Hippocampal formation (tissue), 2 donors: ENCODE measurements at places on chromosomes 1 and 21.

GRCh38 chr1:226486161-226486560 lies 62.4 kb upstream of the STUM start:
- no peak for DNase-seq

DNA sequence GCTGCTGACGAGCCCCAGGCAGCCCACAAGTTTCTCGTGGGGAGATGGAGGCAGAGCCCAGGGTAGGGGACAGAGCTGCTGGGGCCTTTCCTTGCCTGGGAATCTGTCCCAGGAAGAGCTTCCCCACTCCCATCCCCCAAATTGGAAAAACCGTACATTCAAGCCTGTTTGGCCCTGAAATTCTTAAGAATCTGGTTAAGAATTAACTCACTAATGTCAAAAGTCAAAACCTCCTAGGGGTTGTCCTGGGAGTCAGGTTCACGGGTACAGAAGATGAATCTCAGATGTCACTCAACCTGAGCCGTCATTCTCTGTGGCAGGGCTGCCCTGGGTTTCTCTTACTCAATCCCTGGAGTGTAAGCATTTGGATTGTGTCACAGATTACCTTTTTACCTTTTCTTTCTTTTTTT lies 8.4 kb downstream of the C1orf115 start:
- no peak for DNase-seq

GRCh38 chr21:46207006-46207919 lies 21.3 kb downstream of the LSS start:
- no peak for DNase-seq

- DNase-seq: no peak
These were observed 42.4 kb downstream of the ENAH start for GRCh38 chr1:225610539-225610938.

DNA sequence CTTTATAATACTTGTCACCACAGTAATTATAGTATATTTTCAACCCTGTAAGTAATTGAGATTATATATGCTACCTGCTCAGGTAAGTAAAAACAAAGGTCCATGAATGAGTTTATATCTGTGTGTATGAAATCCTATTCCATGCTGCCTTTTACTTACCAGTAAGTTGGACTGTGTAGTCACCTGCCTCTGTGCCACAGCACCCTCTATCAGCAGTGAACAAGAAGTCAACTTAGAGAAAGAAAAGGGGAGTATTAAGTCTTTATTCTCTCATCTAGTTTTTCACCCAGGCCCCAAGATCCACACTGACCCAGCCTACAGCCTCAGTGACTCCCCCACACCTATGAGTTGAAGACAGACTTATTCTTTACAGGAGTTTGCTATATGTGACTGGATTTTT lies 36.9 kb upstream of the IFI16 start:
- DNase-seq: no peak

DNA sequence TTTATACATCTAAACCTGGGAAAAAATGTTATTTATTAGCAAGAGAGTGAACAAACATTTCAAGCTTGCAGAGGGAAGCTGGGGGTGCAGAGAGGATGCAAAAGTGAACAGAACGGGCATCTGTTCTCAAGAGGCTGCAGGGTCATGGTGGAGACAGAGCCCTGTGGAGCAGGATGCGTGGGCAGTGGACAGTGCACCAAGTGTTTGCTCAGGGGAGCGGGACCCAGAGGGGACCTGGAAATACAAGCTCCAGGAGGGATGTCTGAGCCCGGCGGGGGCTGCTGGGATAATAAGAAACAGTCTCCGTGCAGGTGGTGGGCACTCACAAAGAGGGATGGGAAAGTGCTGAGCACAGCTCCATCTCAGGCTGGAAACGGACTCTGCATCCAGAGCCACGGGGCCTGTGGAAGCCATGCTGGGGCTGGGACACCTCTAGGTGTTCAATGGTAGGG lies 105.3 kb upstream of the SLC45A1 start:
- DNase-seq: no peak

GRCh38 chr1:225977937-225978748 lies 21.0 kb downstream of the SDE2 start:
- DNase-seq: no peak

GRCh38 chr1:57530206-57530910 lies 106.5 kb upstream of the DAB1 start:
- DNase-seq: no peak

DNA sequence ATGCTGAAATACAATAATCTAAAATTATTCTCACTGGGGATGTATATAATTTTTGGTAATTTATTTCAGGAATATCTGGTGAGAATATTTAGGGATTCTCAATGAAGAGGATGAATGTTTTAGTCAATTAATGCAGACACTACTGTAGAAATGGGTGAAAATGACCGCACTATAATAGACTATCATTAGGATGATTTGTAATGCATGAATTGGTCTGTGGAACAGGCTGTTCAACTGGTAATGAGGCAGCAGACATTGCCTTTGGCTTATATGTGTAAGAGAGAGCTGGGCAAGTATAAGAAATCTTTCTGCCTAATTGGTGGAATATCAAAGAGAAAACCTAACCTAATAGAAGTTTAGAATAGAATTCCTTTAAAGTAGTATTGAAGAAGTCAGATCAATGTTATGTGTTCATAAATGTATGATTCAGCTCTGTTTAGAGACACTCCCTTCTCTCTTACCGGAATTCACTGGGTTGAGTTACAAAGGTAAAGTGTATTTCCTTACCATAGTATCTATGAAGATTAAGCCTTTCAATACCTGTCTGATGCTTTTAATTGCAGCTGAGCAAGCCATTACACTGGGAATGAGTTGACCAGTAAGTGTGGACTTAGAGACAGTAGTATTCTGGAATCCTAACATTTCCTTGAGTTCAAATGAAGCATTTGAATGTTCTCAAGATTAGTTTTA lies 274.5 kb downstream of the S1PR1 start:
- no peak for DNase-seq

DNA sequence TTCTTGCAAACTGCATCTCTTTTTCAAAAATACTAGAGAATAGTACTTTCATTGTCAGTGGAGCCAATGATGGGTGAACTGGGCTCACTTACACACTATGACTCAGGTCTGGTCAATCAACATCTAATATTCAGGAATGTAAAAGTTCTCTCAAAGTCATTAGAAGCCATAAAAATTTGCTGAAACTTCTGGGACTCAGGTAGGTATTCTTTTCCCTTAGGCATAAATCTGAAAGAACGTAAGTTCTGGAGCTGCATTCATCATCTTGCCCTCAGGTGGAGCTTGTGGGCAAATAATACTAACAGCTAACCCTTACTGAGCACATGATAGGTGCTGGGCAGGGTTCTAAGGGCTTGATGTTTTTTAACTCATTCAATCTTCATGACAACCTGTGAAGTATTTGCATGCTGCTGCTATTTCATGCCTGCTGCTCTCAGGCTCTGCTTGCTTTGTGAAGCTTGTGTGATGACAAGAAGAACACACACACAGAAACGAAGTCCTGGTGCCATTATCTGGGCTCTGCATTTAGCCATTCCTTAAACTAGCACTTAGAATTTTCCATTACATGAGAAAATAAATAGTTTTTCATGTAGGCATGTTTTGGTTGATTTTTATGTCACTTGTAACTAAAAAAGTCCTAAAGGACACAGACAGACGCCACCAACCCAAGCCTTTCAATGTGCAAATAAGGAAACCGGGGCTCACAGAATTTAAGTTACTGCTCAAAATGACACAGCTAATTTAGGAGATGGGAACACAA lies 394.2 kb upstream of the LYPLAL1 start:
- DNase-seq: no peak

GRCh38 chr1:163570071-163570470 lies 248.3 kb downstream of the NUF2 start:
- no peak for DNase-seq

DNA sequence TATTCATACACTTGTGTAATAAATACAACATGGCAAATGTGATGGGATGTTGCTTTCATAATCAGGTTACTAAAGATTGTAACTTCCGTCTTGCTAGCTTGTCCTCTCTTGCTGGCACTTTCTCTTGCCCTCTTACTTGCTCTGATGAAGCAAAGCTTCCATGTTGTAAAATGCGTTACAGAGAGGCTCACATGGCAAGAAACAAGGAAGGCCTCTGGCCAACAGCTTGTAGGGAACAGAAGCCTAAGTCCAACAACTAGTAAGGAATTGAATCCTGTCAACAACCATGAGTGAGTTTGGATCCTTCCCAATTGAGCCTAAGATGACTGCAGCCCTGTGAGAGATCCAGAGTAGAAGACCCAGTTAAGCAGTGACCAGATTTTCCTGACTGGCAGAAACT lies 15.4 kb downstream of the TMED5 start:
- DNase-seq: no peak

- no peak for DNase-seq
These were observed 64.3 kb downstream of the FYB2 start for GRCh38 chr1:56754708-56755479.

- DNase-seq: no peak
These were observed 1.9 kb downstream of the SORT1 start for GRCh38 chr1:109395602-109396512.

GRCh38 chr1:167812972-167813371 lies 91.2 kb downstream of the MPZL1 start:
- DNase-seq: no peak

DNA sequence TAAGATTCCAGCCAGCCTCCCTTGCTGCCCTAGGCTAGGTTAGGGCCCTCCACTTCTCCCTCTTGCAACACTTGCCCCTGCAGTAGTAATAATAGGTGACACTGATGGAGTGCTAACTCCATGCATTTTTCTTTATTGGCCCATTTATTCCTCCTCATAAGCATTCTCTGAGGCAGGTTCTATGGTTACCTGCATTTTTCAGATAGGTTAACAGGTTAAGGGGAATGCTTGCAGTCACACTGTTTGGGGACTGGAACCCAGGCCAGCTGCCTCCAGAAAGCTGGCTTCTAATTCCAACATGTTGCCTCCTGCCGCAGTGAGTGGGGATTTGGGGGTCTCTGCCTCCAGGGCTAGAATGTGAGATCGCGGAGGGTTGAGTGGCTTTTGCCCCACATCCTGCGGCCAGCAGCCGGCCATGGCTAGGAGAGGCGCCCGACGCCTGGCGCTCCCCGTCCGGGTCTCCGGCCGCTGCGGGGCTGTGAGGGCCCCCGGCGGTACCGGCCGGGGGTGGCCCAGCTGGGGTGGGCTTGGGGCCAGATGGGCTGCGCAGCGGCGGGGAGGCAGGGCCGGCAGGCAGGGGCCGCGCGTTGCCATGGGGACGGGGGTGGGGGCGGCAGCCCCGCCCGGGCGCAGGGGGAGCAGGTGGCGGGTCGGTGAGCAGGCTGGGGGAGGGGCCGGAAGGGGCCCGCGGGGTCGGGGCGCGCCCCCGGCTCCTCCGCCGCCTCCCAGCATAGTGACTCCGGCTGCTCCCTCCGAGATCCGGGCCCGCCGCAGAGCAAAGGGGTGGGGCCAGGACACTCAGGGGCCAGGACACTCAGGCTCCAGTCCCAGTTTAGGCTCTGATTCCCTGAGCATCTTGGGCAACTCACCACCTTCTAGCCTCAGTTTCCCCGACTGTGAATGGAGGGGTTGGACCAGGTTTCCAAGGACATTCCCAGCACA lies 68.4 kb upstream of the SSBP3 start:
- no peak for DNase-seq

GRCh38 chr1:43936431-43937151 lies 3.0 kb downstream of the ARTN start:
- no peak for DNase-seq

GRCh38 chr21:39007532-39007931 lies 175.7 kb downstream of the PSMG1 start:
- no peak for DNase-seq

DNA sequence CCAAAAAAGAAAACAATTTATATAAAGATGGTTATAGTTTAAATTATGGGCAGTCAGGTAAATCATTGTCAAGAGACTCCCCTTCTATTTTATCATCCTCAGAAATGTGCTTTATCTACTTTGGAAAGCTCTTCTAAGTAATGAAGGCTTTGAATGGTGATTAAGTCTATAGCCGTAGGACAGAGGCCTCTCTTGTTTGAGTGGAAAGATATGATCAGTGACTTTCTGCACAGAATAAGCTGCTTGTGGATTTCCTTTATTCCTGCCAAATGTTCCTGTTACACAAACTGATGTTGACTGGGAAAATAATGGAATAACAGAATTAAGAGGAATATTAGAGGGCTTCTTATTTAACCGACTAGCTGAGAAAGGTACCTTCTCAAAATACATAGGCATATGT lies 174.6 kb upstream of the IVNS1ABP start:
- DNase-seq: no peak

DNA sequence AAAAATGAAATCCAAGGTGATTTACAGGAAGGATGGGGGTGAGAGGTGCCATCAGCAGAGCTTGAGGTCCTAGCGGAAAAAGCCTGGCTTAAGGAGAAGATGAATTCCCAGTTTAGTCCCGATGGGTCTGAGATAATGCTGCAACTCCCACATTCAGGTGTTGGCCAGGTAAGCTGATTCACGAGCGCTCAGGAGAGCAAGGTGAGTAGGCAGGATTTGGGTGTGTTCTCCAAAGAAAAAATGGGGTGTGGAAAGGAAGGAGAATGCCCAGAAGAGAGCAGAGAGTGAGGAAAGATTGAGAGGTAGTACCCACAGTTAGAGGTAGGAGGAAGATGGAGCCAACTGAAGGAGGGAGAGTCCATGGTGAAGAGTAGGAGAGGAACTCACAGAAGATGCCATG lies 12.5 kb downstream of the RIMS3 start:
- DNase-seq: no peak
